ENCODE measurements at places on chromosomes 1 and 21. TPM values are rescaled to one million over a fixed set of nuclear protein-coding genes. Genes with fewer than 3 reads are reported as not detected.
A peak's percentile ranks its signal among the peaks of the same experiment; 100 is the strongest.

Gene TMPRSS15
- total RNA-seq = not detected

Gene PLEKHN1
- total RNA-seq = 0.27 TPM

DNA sequence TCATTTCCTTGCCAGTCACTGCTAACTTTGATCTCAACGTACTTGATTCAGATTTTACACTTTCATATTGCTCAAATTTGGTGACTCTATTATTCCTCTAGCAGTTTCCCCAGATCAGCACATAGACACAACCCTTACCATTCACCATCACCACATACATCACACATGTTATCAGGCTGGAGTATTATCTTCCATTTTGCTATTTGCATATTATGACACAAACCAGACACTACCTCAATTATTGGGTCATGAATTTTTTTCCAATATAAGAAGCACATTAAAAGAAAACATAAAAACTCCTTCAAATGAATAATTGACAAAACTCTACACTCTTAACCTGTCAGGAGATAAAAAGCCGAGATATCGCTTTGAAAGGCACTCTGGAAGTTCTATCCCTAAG lies 1166.7 kb upstream of the B3GALT2 start:
- no peaks in the 10 kb centered on the region for H3K27me3 ChIP-seq
- H3K36me3 ChIP-seq = no peaks in the 10 kb centered on the region
- no peak overlapping the region for H3K27ac ChIP-seq

DNA sequence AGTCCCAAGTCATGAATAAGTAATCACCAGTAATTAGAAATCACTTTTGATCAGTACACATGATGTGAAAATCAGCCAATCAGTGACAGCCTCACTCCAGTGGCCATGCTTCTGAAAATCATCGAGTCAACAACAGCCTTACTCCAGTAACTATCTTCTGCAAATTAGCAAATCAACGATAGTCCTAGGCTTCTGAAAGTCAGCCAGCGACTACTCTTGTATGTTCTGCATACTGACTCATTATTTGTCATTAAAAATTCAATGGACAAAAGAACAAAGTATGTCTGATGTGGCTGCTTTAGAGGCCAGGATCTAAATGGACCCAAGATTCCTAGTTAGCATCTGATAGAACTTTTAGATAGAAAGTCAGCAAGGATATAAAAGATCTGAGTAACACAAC lies 102.5 kb downstream of the GPR52 start:
- no peaks in the 10 kb centered on the region for H3K4me1 ChIP-seq
- no peaks in the 10 kb centered on the region for H3K27me3 ChIP-seq
- H3K36me3 ChIP-seq = no peaks in the 10 kb centered on the region

DNA sequence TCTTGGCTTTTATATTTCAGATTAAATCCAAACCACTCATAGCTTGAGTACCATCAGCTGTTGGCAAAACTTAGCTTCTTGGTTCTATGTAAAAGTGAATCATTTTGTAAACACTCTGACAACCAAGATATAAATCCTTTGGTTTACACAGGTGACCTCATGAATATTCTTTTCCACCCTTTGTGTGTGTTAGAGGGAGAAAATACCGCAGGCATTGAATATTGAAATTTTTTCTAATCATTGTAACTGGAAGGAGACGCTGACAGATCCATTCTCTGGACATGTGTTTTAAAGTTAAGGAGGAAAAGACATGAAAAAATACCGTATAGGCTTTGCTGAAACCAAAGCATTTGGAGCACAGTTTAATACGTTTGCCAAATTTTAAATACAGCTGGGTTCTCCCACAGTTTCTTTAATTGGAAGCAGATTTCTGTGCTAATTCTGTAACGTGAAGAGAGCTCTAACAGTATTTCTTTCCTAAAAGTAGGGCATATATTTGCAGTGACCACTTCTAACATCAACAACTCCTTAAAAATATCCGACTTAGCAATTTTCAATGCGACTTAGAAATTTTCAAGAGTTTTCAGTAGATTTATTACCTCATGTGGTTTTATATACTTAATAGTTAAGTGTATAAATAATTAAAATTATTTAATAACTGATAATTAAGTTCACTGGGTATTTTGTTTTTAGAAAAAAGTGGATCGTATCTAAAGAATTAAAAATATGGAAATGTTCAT lies 388.2 kb downstream of the USP25 start:
- H3K27me3 ChIP-seq = no peaks in the 10 kb centered on the region
- H3K27ac ChIP-seq = peak overlapping the region; percentile 28
- H3K36me3 ChIP-seq = no peaks in the 10 kb centered on the region

Gene AADACL4
- total RNA-seq = not detected

DNA sequence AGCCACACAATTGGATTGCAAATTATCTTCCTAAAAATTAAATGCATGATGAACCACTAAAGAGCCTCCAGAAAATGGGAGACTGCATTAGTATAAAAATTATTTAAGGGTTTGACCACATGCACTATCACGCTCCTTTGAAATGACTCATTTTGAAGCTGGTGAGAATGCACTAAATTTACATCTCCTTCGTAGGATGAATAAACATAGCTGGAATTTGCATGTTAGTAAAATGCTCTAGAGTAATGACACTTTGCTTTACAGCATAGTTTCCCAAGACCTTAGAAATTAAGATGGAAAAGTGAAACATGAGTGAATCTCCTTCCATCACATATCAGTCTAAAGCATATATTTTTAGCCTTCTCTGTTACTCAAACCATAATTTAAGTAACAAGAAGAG lies 2.4 kb downstream of the PLPPR4 start:
- DNase-seq = no peak
- H3K27me3 ChIP-seq = no peaks in the 10 kb centered on the region
- H3K4me1 ChIP-seq = peaks cover 3% of the 10 kb centered on the region
- H3K36me3 ChIP-seq = no peaks in the 10 kb centered on the region

Gene AQP10
- total RNA-seq = not detected

- no peak for DNase-seq
- H3K4me3 ChIP-seq = no peak overlapping the region
- H3K4me1 ChIP-seq = no peaks in the 10 kb centered on the region
Measured at GRCh38 chr1:213277036-213277435, 226.0 kb downstream of the RPS6KC1 start.

Gene BSND
- not detected for total RNA-seq

- H3K4me3 ChIP-seq = no peak overlapping the region
- H3K36me3 ChIP-seq = no peaks in the 10 kb centered on the region
- DNase-seq = peak; percentile 55
- peak overlapping the region; percentile 23 for H3K27ac ChIP-seq
- H3K27me3 ChIP-seq = no peaks in the 10 kb centered on the region
- H3K4me1 ChIP-seq = peaks cover 5% of the 10 kb centered on the region
Measured at GRCh38 chr1:67441183-67441582, 11.0 kb upstream of the SERBP1 start.

- DNase-seq = no peak
- peaks cover 92% of the 10 kb centered on the region for H3K4me1 ChIP-seq
- no peaks in the 10 kb centered on the region for H3K36me3 ChIP-seq
- no peak overlapping the region for H3K4me3 ChIP-seq
- no peaks in the 10 kb centered on the region for H3K27me3 ChIP-seq
Measured at GRCh38 chr1:16372535-16373285, 5.7 kb downstream of the SZRD1 start.

Gene OR4F16
- not detected for total RNA-seq

GRCh38 chr1:94351481-94351880 lies 66.7 kb upstream of the ABCD3 start:
- no peak overlapping the region for H3K27ac ChIP-seq
- no peaks in the 10 kb centered on the region for H3K36me3 ChIP-seq
- no peak overlapping the region for H3K4me3 ChIP-seq
- H3K27me3 ChIP-seq = no peaks in the 10 kb centered on the region
- H3K4me1 ChIP-seq = no peaks in the 10 kb centered on the region

DNA sequence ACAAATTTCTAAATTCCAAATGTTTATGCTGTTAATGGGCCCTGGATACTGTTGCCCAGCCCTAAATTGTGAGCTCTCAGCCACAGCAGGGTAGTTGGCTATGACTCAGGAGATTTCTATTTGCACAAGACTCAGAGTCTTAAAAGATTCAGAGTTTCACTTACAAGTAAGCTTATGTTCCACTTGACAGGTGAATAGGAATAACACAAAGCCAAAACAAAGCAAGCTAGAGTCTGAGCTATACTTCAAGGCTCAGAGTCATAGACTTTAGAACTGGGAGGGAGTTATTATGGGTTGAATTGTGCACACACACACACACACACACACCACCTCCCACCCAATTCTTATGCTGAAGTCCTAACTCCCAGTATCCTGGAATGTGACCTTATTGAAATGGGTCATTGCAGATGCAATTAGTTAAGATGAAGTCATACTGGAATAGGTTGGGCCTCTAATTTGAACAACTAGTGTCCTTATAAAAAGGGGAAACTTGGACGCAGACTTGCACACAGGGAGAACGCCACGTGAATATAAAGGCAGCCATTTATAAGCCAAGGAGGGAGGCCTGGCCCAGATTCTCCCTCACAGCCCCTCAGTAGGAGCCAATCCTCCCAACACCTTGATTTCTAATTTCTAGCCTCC lies 30.2 kb downstream of the PRDX6 start:
- no peaks in the 10 kb centered on the region for H3K4me1 ChIP-seq
- no peaks in the 10 kb centered on the region for H3K36me3 ChIP-seq
- no peak overlapping the region for H3K4me3 ChIP-seq
- H3K27ac ChIP-seq = no peak overlapping the region
- DNase-seq = no peak

DNA sequence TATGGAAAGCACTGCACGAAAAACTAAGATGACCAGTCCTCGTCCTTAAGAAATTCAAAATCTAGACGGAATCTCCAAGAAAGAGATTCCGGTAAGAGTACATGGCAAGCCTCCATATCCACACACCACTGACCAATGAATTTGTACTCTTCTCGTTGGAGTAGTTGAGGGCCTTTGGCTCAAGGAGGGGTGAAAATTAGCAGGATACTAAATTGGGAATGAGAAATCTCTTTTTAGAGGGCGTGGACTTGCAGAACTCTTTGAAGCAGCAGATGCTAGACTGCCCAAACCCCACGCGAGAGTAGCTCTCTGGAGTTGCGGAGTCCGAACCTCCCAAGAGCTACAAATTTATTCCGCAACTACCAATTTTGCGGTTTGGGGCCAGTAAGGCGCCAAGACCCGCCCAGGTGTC lies 872 bp upstream of the PPP2R5A start:
- H3K27me3 ChIP-seq = no peaks in the 10 kb centered on the region
- no peak for DNase-seq
- H3K4me1 ChIP-seq = peaks cover 16% of the 10 kb centered on the region
- peak overlapping the region; percentile 84 for H3K27ac ChIP-seq
- H3K36me3 ChIP-seq = no peaks in the 10 kb centered on the region
- H3K4me3 ChIP-seq = peak overlapping the region; percentile 86

DNA sequence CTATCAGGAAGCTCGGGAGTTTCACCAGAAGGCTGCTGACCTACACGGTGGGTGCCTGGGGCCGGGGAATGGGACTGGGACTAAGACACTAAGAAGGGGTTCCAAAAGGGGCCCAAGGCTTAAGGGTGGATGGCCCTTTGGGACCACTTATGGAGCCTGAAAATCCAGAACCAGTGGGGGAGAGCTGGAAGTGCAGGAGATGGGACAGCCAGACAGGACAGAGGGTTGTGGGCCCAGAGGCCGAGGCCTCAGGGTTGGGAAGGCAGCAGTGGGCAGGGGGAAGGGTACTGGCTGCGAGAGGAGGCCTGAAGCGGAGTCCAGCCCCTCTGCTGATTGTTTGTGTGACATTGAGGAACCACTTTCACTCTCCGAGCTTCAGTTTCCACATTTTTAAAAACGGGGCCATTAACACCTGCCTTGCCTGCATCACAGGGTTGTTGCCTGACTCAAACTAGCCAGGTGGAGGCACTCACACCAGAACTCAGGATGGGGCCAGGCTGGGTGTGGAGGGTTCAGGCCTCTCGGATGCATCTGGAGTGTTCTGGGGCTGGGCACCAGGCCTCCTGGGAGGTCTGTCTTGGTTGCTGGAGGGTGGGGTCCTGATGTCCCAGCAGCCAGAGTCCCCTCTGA lies 3.0 kb downstream of the TTC24 start:
- H3K4me1 ChIP-seq = no peaks in the 10 kb centered on the region
- no peak overlapping the region for H3K27ac ChIP-seq
- no peaks in the 10 kb centered on the region for H3K27me3 ChIP-seq

DNA sequence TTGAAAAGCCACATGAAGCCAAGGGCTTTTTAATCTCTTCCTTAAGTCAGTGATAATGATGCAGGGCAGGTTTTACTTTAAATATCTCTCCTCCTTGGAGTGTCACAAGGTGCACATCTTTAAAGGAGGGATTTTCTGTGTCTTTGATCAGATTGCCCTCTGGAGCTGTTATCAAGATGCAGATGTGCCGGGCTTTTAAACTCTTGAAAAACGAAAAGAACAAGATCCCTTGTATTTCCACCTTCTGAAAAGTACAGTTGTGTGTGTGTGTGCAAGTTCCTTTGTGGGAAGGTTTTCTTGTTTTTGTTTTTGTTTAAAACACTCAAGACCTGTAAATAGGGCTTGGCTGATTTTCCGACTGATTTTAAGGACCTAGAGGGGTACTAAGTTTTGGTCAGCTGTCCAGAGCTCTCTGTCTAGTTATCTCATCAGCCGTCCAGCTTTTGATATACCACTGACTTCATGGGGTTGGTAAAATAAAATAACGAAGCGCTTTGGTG lies 1.6 kb downstream of the MARK1 start:
- H3K4me1 ChIP-seq = peaks cover 19% of the 10 kb centered on the region
- DNase-seq = no peak
- no peaks in the 10 kb centered on the region for H3K36me3 ChIP-seq
- H3K27me3 ChIP-seq = no peaks in the 10 kb centered on the region
- H3K4me3 ChIP-seq = peak overlapping the region; percentile 85

DNA sequence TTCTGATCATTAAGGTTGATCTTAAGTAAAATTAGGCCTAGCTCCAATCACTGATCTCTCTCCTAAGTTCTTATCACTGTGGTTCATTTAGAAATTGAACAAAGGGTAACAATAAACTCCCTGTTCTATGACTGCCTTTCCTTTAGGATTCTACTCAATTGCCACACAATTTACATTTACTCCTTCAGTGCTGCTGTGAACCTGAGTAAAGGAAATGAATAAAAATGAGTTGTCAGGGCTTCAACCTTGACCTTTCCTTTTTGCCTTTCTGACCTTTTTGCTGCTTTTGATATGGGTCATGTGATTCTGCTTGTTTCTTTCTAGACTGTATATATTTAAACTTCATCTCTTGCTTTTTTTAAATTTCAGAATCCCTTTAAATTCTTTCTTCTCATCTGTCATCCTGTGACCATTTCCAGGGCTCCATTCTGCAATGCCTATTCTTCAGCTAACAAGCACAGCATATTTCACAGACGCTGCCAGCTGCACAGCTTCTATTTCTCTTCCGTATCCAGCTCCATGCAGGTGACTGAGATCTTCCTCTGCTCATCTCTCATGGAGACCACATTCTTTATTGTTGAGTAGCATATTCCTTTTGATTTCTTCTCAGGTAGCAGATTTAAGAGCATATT lies 3.2 kb downstream of the LRRC8B start:
- no peaks in the 10 kb centered on the region for H3K27me3 ChIP-seq
- H3K36me3 ChIP-seq = no peaks in the 10 kb centered on the region
- peaks cover 3% of the 10 kb centered on the region for H3K4me1 ChIP-seq
- no peak for DNase-seq
- no peak overlapping the region for H3K27ac ChIP-seq

Gene CLIC6
- total RNA-seq = 2.8 TPM
